ENCODE measurements at places on chromosomes 5 and 9.

DNA sequence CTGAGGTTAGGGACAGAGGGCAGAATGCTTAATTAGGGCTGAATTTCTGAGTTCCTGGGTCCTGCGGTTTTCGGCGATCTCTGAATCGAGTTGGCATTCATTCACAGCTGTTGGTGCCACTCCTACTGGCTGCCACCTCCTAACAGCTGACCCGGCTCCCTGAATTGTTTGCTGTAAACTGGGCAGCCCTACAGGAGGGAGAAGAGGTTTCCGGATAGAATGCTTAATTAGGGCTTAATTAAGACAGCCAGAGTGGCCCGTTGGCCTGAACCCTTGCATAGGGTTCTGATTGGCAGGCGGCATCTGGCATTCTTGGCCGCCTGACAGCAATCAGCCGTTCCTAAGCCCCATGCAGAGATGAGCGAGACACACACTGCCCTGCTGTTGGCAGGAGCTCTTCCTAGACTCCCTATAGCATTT is 25.7 kb downstream of the FRMPD1 start:
- no peak for DNase-seq

DNA sequence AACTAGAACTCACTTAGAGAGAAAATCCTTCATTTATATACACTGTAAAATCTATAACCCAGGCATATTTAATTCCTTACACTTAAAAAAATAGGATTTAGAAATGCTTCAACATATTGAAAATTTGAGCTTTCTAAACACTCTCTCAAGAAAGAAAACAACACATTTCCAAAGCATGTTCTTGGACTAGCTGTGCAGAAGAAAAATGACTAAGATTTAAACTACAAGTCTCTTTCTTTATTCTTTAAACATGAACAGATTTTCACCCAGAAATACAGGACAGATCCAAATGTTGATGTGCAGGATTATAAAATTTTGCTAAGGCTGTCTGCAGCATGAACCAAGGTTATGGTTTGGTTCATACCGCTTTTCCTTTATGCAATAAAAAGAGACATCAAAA is 77.7 kb upstream of the TUSC1 start:
- DNase-seq: no peak

DNA sequence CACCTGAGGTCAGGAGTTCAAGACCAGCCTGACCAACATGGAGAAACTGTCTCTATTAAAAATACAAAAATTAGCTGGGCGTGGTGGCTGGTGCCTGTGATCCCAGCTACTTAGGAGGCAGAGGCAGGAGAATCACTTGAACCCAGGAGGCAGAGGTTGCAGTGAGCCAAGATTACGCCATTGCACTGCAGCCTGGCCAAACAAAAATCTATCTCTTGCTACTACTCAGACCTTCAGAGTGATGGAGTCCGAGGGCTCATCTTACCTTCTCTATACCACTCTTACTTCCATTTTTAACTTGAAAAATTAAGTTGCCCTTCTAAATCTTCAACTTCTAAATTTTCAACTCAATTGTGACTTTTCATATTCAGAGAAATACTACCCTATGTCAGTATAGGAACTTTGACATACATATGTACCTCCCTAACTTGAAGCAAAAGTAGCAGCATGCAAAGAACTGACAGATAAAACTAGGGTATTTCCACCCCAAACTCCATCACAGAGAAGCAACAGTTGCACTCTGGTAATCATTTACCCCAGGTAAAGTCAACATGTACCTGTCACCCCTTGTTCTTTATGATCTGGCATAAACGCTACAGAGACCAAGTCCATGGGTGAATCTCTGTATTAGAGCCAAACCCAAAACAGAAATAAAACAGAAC is 11.4 kb downstream of the ZFAND5 start:
- no peak for DNase-seq

DNA sequence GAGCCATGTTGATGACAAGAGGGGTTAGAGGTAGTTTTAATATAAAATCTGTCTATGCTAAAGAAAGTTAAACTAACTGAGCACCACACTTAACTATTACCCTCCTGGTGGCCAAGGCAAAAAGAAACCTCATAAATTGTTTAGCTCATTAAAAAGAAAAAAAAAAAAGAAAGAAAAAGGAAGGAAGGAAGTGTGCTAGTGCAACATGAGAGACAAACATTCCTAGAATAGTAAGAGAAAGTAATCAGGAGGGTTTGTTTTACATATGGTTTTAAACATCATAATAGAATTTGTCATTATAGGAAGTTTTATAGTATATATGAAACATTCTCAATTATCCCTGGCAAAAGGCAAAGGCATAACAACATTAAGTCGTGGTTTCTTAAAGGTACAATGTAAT is 152.3 kb downstream of the SNX18 start:
- DNase-seq: no peak

GRCh38 chr9:114855488-114855887 is 49.6 kb upstream of the TNFSF15 start:
- no peak for DNase-seq

- no peak for DNase-seq
Measured at GRCh38 chr9:136823136-136824046, 15.6 kb downstream of the RABL6 start.

- DNase-seq: peak; percentile 15
Measured at GRCh38 chr9:97710356-97711222, 13.4 kb upstream of the XPA start.

DNA sequence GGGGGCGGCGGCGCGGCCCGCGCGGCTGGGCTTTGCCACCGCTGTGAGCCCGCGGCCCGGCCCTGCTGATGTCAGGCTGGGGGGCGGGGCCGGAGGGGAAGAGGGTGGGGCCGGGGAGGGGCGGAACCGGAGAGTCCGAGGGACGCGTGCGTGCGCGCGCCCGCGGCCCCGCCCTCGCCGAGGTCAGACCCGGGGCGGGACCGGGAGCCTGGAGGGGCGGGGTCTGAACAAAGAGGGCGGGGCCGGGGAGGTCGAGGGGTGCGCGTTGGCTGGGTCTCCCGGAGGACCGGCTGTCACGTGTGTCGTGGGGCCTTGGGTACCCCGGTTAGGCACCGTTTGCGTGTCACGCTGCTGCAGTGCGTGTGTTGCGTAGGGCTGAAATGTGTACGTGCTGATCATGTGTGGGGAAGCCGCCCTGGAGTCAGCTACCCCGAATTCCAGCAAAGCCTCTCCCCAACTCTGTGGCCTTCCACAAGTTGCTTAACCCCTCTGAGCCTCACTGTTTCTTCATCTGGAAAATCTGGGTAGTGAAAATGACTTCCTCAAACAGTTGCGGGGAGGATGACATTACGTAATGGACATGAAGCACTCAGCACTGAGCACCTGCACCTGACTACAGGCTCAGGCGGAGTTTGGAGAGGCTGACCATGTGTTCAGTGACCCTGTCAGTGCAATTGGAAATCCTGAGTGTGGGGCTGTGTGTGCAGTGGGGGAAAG is at the start of gene RALGDS:
Gene RALGDS (minus strand): TSS at position 43 of the 717 bp plus-strand sequence. CDS start 86 bp downstream, outside the sequence.
- peak; percentile 60 for DNase-seq

- DNase-seq: no peak
Measured at GRCh38 chr5:39599721-39600431, 175.1 kb upstream of the DAB2 start.

All from activated CD8-positive, alpha-beta memory T cell treated with anti-CD3 and anti-CD28 coated beads for 1 hour (primary cell).